ENCODE measurements at places on chromosomes 6 and 20.

DNA sequence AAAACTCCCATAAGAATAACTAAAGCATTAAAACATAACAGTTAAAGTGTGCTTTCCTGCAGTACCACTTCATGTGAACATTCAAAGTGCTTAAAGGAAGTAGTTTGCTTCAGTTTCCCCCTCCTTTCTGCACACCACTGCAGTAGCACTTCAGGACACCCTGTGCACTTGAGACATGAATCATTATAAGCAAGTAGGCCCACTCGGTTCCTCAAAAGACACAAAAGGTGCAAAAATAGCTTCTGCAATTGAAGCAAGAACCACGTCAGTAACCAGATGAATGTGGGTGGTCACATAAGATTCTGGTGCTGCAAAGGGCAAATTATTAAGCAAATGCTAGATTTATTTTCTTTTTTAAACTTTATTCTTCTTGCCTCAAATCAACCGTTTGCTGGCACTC is 160.6 kb downstream of the HIVEP2 start:
- peak; percentile 90 for DNase-seq

DNA sequence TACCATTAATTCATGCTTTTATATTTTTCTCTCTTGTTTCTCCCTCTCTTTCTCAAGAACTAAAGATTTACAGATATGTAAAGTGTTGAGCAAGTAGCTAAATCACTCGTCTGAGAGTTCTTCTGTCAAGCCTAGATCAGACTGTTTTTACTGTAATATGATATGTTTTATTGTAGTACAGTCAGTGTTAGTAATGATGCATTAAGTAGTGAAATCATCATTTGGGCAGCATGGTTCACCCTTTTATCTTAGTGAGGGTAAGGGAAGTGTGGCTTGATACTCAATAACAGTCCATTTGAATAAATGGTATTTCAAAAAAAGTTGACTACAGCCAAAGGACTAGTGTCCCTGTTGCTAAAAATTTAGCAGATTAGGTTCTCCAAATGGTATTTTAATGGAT is 9.2 kb downstream of the CYB5R4 start:
- peak; percentile 49 for DNase-seq

GRCh38 chr6:139819776-139820175 is 445.3 kb upstream of the CITED2 start:
- DNase-seq = no peak

DNA sequence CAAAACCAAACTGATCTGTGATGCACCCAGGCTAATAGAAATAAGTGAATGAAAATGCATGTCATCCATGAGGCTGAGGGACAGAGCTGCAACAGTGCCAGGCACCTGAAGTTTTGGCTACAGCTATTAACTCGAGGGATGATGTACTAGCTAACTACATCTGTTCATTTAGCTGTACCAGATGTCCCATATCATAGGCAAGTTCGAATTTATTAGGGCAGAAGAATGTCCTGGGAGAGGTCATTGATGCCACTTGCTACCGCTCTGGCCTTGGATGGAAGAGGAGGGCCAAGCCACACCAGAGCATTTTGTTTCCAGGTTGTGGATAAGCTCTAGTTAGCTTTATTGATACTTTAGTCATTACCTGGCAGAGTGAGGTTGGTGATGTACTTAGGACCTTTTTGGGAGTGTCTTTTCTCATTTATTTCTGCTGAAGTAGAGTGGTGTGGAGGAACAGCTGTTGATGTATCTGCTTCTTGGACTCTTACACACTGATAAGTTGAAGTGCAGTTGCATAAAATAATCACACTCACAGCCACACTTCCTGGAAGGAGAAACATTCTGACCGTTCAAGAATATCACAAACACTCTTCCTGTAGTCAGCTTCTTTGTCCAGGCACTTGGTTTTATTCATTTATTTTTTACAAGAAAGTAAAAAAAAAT is 8.2 kb downstream of the ZFAND3 start:
- no peak for DNase-seq

DNA sequence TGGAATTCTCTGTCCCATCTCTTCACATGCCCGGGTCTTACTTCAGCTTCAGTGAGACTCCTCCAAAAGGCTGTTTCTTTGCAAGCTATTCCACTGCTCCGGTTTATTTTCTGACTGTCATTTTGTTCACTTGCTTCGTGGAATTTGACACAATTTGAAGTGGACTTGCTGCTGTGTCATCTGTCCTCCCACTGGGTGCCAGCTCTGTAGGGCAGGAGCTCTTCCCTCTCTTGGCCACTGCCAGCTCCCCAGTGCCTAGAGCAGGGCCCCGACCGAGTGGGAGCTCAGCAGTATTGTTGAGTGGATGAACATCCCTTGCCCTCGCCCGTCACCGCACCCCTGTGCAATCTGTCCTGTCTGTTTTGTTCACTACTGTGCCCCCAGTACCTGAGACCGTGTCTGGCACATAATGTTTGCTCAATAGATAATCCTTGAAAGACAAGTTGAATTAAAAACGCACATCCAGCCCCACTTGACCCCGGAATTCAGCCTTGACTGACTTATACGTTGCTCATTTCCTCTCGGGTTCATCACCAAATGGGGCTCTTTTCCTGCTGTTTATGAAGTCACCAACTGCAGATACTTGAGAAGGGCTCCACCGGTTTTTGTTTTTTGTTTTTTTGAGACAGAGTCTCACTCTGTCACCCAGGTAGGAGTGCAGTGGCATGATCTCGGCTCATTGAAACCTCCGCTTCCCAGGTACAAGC is 170.3 kb upstream of the KCNG1 start:
- DNase-seq = no peak

GRCh38 chr20:61930776-61931475 is 134.8 kb downstream of the TAF4 start:
- no peak for DNase-seq

DNA sequence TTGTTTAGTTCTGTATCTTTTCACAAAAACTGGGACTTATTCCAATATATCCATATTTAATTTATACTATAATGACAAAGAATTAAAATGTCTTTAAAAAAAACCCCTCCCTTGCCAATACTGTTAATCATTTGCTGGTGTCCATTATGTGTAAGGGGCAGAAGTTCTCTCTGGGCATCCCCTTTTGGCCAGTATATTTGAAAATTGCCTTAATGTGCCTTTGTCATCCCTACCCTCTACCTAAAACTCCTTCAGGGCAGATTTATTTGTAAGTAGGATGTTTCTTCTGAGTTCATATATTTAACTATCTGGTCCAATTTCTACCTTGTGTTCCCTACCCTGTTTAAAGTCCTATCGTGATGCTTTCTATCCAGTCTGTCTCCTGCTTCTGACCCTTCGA is 62.9 kb downstream of the ARHGAP18 start:
- no peak for DNase-seq

DNA sequence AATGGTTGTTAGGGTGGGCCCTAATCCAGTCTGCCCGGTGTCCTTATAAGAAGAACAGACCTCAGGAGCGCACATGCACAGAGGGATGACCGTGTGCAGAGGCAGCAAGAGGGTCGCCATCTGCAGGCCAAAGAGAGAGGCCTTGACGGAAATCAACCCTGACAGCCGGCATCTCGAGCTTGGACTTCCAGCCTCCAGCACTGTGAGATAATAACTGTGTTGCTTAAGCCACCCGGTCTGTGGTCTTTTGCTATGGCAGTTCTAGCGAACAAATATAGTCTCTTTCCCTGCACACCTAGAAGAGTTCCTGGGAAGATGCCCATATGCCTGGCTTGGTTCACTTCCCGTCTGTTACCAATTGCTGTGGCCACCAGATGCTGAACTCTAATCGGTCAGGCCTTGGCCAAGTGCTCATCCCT is 35.3 kb upstream of the PTGIS start:
- no peak for DNase-seq

- DNase-seq = no peak
Measured at GRCh38 chr6:78867020-78867369, 356 bp upstream of the IRAK1BP1 start.

DNA sequence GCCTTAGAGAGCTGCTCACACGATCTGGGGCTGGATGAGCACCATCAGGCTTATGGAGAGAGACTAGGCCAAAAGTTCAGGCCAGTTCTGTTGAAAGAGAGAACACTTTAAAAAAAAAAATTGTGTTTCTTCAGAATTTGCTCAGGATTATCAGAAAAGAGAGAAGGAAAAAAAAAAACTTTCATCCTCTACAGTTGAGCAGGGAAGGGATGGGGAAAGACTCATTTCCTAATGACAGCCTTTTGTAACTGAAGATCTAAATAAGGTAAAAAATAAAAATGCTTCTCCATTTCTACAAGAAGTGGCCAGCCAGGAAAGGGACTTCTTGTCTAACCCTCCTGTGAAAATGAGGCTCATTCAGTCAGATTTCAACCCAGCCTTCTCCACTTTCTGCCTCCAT is 134.8 kb downstream of the LY86 start:
- no peak for DNase-seq

DNA sequence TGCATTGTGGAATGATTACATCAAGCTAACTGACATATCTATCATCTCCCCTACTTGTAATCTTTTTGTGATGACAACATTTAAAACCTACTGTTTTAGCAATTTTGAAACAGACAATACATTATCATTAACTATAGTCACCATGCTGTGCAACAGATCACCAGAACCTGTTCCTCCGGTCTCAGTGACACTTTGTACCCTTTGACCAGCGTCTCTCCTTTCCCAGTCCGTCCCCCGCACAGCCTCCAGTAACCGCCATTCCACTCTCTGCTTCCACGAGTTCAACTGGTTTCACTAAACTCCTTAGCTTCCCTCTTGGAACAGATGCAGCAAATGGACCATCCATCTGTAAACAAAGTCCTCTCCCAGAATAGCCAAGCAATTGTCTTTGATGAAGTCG is 21.8 kb downstream of the LRP11 start:
- DNase-seq = no peak

GRCh38 chr20:44746367-44747165 is 901 bp downstream of the KCNK15 start:
- peak; percentile 9 for DNase-seq

- DNase-seq = no peak
Measured at GRCh38 chr6:79377047-79377446, 142.6 kb upstream of the HMGN3 start.

DNA sequence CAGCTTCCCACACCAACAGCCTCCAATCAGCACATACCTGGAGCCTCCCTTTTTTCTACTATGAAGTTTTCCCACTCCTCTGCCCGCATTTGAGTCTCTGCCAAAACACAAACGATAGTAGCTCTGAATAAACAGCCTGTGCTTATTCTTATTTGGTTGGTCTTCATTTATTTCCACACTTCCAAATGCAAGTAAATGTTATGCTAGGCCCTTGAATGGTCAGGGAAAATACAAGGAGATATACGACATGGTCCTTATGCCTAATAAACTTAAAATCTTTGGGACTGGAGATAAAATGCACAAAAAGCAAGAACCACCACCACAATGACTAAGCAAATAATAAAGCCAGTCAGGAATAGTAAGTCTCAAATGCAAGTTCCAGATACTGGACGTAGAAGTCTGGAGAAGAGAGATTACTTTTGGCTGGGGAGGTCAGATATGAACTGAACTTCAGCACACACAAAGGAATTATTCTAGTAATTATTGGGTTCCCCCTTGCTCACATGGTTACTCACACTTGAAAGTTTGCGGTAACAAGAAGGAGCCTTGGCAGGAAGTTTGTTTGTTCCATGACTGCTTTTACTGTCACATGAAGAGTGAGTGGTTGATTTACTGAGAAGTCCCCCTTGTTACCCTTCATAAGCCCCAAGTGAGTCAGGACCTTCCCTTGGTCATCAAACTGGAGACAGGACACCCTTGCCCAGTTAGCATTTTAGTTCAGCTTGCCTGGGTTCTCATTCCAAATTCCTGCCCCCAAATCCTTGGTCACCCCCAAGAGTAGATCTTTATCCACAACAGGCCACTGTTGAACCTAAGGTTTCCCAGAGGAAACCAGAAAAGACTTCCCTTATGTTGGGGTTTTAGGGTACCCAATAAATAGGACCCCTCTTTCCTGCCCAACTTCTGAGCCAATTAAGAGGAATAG is 511.2 kb upstream of the JARID2 start:
- DNase-seq = peak; percentile 97

- DNase-seq = no peak
Measured at GRCh38 chr6:72374857-72375256, 247.0 kb upstream of the KCNQ5 start.
